NCI-H748 treated with DMSO at 0.1 percent for 48 hours (cell line): ENCODE measurements at places on chromosomes 5 and 9.

DNA sequence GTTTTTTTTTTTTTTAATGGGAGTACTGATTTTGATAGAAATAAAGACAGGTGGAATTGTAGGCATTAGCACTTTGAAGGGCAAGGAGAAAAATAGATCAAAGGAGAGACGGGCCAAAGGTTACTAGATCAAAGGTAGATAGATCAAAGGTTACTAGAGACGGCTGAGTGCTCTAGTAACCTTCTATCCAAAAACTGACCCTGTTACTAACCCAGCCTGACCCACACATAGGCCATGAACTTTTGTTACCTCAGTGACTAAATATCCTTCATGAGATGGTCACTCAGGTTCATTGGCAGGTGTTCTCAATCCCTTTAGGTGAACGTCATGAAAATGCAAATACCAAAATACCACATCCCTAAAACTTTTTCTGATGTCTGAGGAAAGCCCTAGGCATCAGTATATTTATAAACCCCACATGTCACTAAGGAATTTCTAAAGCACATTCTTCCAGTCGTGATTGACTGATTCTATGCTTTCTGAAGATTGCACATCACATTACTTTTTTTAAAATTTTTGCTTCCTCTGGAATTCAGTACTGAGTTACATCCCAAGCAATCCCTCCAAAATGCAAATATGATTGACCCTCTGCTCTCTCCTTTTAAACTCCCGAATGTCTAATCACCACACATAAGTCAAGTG is 772.7 kb downstream of the BRINP1 start:
- no peak for DNase-seq

DNA sequence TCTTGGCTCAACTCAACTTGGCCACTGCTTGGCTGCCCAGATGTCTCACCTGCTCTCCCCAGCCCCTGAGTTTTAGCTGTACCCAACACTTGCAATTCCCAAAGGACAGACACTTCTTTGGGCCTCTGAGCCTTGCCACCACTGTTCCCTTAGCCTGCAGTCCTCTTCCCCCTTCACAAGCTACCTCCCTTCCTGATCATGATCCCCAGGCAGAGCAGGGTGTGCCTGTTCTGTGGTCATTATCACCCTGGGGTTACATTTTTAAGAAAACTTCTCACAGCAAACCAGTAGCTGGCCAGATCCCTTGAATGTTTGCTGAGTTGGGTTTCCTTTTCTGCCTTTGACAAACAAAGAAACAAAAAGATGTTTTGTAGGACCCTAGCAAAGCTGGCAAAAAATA is 87.5 kb upstream of the PRRC1 start:
- DNase-seq: no peak

GRCh38 chr9:74255489-74255984 is 241.6 kb upstream of the RORB start:
- DNase-seq: no peak

DNA sequence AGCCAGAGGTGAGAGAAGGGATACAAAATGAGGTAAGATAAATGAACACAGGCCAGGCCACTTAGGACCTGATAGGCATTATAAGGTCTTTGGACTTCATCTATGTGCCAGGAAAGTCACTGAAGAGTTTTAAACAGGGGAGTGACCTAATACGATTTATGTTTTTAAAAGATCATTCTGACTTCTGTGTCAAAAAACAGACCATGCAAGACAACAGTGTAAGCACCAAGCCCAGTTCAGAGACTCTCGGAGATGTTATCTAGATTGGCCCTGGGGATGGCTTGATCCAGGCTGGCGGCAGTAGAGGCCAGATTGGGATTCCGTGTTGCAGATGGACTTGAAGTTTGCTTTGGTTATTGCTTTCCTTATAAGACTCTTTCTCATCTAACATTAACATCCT is 43.0 kb upstream of the DPYSL3 start:
- DNase-seq: no peak
